Kidney (tissue), 22 donors: ENCODE measurements at places on chromosomes 7 and 10. TPM values are rescaled to one million over a fixed set of nuclear protein-coding genes. Genes with fewer than 3 reads are reported as not detected.

WDFY4 gene
- 1.7 TPM for polyA plus RNA-seq

PAPOLB gene
- polyA plus RNA-seq: not detected

OR2A25 gene
- polyA plus RNA-seq: not detected

- DNase-seq: no peak
These were observed 7.7 kb upstream of the TRUB1 start for GRCh38 chr10:114930320-114930719.

DNA sequence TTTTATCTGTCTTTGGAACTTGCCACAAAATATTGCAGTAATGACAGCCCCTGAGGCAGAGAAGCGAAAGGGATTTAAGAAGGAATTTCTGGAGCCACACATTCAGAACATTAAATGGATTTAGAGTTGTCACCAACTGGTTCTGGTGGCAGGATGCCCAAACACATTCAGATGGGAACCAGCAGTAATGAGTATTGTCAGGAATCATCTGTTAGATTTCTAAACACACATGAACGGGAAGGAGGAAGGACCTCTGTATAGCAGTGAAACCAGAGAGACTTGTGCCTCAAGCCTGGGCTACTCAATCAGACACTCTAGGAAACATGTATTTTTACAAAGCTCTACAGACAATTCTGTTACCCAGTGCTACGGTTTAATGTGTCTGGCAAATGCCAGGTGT is 103.8 kb upstream of the CCNY start:
- no peak for DNase-seq

DNA sequence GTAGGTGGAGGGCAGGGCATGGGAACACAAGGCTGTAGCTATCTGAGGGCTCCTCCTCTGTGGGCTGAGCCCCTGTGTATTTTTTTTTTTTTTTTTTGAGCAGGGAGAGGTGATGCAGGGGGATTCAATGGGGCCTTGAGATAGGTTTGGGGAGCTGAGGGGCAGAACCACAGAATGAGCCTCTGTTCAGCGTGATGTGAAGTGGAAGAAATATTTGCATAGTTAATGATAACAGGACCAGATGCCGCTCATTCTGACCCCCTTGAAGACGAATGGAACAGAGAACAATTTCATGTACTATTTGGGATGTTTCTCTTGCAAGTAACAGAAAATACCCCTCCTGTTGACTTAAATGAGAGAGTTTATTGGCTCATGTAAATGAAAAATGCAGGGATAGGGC is 69.7 kb upstream of the EMX2 start:
- no peak for DNase-seq

DNA sequence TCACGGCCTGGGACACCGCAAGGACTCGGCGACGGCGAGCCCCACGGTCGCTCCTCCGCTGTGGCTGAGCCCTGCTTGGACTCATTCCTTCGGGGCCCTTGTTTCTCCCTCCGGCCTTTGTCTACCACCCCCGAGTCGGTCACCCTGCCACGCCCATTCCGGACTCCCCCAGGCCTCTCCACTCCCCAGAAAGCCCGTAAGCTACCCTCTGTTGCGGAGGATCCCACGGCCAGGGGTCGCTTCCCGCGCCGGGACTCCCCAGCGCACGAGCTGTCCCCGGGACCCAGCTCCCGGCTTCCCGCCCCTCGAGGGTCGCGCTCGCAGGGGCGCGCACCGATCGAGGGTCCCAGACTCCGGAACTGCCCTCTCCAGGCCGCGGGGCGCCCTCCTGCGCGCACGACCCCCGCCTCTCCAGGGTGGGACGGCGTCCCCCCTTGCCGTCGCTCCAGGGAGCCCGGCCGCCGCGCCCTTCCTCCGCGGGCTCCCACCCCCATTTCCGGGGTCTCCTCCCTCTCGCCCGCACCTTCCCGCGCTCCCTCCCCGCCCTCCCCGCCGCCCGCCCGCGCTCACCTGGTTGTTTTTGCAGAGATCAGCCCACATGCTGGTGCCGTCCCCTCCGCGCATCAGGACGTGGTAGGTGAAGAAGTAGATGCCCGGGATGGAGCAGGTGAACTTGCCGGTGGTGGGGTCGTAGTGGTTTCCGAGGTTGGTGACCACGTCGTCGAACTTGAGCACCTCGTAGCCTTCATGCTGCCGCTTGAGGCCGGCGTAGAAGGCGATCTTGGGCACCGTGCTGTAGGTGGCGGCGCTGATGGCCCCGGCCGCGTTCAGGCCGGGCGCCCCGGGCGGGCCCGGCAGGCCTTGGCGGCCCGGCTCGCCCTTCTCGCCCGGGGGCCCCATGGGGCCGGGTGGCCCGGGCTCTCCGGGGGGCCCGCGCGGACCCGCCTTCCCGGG is 1.5 kb downstream of the C1QL3 start:
- no peak for DNase-seq
